ENCODE measurements at places on chromosomes 6 and 20.

- DNase-seq: no peak
These were observed 9.9 kb downstream of the NR2E1 start for GRCh38 chr6:108175592-108176279.

GRCh38 chr6:10434235-10434634, 19.4 kb upstream of the TFAP2A start:
- no peak for DNase-seq

- DNase-seq: no peak
These were observed 153.5 kb downstream of the DLL1 start for GRCh38 chr6:170137176-170137891.

DNA sequence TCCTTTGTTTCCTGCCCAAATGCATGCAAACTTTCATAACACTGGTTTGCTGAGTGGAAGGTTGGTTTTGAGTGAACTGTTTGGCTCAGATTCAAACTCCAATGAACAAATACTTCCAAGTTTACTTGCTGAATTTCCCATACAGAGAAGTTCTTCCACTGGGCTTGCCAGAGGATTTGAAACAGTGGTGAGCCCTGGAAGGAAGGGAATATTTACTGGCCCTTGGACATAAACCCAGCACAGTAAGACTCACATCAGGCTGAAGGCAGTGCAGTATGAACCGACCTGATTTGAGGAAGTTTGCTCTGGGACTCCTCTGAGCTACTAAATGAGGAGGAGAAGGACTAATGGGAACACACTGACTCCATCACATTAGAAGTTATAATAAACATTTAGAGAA, 3.8 kb downstream of the TRAF3IP2 start:
- DNase-seq: no peak

DNA sequence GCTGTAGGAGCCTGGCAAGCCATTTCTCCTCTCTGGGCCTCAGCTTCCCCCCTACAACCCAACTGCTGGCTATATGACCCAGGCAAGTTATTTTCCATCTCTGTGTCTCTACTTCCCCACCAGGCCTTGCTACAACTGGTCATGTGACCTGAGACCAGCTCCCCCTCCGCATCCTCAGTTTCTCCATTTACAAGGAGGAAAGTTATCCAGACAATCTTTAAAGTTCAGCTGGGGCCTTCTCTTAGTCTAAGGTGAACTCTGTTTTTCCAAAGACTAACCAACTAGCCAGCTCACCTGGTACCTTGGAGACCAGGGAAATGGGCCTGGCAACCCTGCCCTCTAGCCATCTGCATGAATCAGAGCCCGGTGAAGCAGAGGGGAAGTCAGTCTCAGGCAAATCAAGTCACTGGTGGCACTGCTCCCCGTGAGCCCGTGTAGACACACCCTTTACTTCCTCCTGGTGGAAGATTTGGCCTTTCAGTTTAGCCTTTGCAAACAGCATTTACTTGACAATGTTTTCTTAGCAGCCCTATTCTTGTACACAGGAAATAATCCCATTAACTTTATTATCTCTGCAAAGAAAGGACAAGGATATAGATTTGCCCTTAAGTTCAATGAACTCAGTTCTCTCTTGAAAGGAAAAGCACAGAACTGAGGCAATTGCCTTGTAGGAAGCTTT, 157.7 kb downstream of the VEGFA start:
- no peak for DNase-seq

DNA sequence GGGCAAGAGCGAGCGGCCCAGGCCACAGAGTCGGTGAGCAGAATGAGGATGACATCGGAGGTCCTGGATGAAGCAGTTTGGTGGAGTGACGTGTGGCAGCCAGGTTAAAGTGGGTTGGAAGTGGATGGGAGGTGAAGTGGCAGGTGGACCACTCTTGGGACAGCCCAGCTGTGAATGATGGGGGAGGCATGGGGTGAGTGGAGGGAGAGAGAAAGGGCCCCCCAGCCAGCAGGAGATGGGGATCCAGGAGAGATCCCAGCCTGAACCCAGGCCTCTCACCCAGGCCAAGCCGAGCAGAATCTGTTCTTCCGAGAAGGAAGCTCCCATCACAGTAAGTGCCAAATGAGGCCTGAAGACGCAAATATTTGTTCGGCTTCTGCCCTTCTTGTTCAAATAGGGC, 27.0 kb upstream of the SLC32A1 start:
- DNase-seq: no peak
